Transverse colon (tissue), 4 donors: ENCODE measurements at places on chromosomes 4 and X. TPM values are rescaled to one million over a fixed set of nuclear protein-coding genes. Genes with fewer than 3 reads are reported as not detected.

DNA sequence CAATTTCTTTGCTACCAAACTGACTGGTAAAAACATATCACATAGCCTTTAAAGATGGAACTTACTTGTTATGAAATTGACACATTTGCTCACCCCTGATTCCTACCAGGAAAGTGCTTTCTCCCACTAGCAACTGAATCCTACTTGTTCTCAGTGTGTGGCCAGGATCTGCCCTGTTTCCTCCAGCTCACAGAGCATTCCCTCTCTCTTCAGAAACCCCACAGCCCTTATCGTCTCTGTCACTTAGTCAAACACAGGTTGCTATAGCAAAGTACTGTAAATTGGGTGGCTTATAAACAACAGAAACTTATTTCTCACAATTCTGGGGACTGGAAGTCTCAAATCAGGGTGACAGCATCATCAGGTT lies 265.2 kb upstream of the BOD1L1 start:
- no peak for DNase-seq

- no peak for DNase-seq
These were observed 12.4 kb downstream of the CASP6 start for GRCh38 chr4:109690690-109691410.

- DNase-seq: no peak
These were observed 171.3 kb downstream of the SNCA start for GRCh38 chr4:89665662-89666061.

Gene VSIG4
- 7.5 TPM for total RNA-seq

Gene MAN2B2
- total RNA-seq: 17.5 TPM
